ENCODE measurements at places on chromosomes 2 and 18. TPM values are rescaled to one million over a fixed set of nuclear protein-coding genes. Genes with fewer than 3 reads are reported as not detected.
A peak's percentile ranks its signal among the peaks of the same experiment; 100 is the strongest.

CYP26B1 gene
- 0.06 TPM for total RNA-seq

GRCh38 chr2:204072443-204073324 is 136.1 kb downstream of the ICOS start:
- DNase-seq, result peak; percentile 22

DNA sequence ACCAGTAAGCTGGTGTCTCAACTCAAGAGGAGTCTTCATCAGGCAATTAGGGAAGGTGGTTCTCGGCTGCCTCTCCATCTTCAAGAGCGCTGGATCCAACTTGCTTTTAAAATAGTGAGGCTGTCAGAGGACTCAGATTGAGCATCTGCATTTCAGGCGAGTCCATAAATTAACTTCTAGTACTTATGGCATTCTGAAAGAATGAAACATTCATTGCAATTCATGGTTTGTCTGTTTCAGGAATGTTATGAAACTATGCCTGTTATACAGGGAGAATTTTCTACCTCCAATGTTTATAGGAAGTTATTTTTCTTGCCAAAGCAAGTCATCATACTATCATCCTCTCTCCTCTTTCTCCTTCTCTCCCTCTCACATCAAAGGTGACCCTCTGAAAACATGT is 883.2 kb downstream of the SLC4A3 start:
- no peak for DNase-seq

DNA sequence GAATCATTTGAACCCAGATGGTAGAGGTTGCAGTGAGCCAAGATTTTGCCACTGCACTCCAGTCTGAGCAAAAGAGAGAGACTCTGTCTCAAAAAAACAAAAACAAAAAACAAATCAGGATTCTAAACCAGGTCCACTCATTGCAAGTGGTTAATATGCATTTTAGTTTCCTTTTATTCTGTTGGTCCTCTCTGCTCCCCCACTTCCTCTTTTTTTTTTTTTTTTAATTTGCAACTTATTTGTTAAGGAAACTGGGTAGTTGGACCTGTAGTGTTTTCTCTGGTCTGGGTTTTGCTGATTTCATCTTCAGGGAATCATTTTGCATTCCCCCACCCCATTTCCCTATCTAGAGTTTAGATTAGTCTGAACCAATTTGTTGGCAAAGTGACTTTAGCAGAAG is 14.0 kb downstream of the FER1L5 start:
- no peak for DNase-seq

DNA sequence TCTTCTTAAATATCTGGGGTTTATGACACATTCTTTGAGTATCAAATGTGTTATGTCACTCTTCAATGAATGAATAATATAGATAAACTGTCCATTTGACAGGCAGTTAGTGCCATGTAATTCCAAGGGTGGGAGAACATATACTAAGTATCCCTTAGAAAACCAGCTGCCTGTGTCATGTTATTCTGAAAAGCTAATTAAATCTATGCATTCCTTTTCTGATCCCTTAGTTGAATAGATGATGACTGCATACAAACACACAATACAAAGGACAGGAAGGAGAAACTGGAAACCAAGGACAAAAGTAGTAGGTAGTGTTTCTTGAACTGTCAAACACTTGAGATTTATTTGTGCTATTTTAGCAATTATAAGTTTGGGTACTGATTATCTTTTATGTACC is 8.3 kb downstream of the ARHGAP28 start:
- no peak for DNase-seq

Data from T-cell (primary cell).